ENCODE measurements at places on chromosomes 7 and 10.
A peak's percentile ranks its signal among the peaks of the same experiment; 100 is the strongest.

DNA sequence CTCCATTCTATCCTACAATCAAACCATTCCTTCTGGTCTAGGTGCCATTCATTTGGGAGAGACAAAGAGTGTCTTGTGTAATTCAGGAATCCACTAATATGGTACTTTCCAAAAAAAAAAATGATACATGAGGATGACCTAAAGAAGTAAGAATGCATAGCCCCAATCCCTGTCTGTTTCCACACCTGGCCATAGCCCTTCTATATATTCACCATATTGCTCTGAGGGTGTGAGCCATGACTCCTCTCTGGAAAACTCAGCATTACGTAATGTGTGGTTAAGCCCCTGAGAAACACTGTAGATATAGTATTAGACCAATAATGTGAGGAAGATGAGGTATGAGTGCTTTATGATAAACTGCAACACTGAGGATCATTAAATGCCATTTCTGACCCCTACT is 592.7 kb downstream of the INHBA start:
- DNase-seq: no peak

DNA sequence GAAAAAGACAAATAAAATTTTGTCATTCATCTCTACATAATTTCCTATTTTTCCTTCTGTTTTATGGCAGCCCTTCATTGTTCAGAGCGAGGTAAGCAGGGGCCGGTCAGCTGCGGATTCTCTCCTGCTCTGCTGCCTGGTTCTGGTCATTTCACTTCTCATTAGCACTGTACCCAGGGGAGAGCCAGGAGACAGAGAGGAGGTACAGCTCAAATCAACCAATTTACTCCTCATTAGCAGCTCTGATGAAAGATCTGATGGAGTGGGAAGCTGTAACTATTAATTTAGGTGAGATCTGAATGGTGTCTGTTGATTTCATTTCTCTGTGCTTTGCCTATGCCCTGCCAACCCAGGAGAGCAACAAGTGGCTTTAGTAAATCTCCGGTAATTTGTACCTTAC is 241.5 kb upstream of the PFKP start:
- DNase-seq: no peak

DNA sequence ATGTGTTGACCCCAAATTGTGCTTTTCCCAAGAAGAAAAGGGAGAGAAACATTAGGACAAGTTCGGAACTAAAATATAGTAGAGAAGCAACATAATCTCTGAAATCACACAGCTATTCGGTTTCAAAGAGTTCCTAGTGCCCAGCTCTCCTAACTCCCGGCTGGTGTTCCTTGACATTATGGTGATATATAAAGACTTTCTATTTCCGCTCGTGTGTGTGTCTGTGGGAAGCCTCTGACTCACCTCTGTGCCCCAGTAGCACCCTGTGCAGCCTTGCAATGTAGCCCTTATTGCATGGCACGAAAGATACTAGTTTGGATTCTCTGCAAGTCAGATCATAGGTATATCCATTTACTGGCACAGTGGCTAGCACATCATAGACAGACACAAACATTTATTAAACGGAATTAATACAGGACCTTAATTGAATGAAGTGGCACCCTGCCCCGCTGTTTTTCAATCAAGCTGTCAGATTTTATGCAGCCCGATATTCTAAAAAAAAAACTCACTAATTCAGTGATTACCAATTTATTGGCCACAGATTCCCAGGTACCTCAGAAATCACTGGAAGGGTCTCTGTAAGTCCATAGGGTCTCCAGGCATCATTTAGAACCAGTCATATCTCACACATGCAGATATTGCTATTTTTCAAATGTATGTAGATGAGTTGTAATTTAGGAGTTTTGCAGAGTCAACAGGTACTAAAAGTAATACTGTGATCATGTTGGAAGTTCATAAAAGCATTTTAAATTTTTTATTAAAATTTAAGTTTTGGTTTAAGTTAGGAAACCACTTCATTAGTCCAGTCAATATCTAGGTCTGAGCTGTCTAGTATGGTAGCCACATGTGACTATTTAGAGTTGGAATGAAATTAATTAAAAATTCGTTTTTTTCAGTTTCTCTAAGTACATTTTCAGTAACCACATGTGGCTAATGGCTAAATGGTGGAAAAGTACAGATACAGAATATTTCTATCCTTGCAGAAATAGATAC is 43.3 kb downstream of the SFTPD start:
- peak; percentile 11 for DNase-seq

- no peak for DNase-seq
Observed at GRCh38 chr7:24622646-24623182, 49.5 kb downstream of the PALS2 start.

- no peak for DNase-seq
Observed at GRCh38 chr10:96826438-96826837, 5.7 kb upstream of the LCOR start.

DNA sequence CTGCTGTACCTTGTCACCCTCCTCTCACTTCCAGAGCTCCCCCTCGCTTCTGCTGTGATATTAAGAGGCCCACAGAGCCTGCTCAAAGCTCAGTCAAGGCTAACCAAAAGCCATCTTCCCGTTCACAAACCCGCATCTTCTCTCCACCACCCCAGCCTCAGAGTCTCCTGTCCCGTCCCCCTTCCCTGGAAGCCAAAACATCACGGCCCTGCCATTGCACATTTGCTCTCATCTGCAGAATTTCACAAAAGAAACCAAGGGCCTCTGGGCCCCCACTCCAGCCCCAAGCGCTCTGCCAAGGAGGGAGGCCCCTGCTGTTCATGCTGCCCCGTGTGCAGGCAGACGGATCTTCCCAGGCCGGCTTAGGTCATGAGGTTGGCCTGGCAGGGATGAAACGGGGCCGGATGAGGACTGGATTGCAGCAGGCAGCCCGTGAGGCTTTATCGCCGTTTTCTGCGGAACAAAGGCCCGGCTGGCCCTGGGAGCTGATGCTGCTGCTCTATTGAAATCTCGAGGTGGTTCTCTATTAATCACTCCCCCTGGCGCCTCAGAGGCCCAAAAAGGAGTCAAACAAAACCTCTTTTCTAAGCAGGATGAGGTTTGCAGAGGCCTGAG is 31.6 kb upstream of the FOXK1 start:
- no peak for DNase-seq

GRCh38 chr10:30433730-30434272 is at the start of gene MAP3K8:
Gene MAP3K8 (plus strand): TSS chr10:30434184. CDS start chr10:30438939, 4,755 bp downstream.
- peak; percentile 83 for DNase-seq

GRCh38 chr7:22782616-22783232 is 39.9 kb downstream of the TOMM7 start:
- peak; percentile 63 for DNase-seq

- no peak for DNase-seq
Observed at GRCh38 chr10:31399631-31400030, 80.6 kb downstream of the ZEB1 start.

GRCh38 chr7:143456992-143457793 is 13.9 kb downstream of the TAS2R60 start:
- no peak for DNase-seq

- no peak for DNase-seq
Observed at GRCh38 chr7:2631946-2632732, at the start of gene TTYH3. Gene TTYH3 (plus strand): TSS chr7:2631986. CDS start chr7:2632156, 170 bp downstream.

- DNase-seq: no peak
Observed at GRCh38 chr10:107103174-107104025, 61.1 kb downstream of the SORCS1 start.

GRCh38 chr7:138797715-138798320 is at the start of the genes ATP6V0A4 and TMEM213:
Gene ATP6V0A4 (minus strand): TSS chr7:138798196. CDS start chr7:138771247, 26,949 bp downstream.
Gene TMEM213 (plus strand): TSS chr7:138797994. CDS start chr7:138798105, 111 bp downstream.
- DNase-seq: no peak

- DNase-seq: peak; percentile 78
Observed at GRCh38 chr10:71727738-71728737, 8.5 kb upstream of the C10orf105 start.

- no peak for DNase-seq
Observed at GRCh38 chr7:118330388-118330787, 105.9 kb downstream of the ANKRD7 start.

GRCh38 chr7:8982338-8982992 is 549.1 kb downstream of the NXPH1 start:
- DNase-seq: no peak

- no peak for DNase-seq
Observed at GRCh38 chr10:59108296-59108870, 68.1 kb upstream of the PHYHIPL start.

DNA sequence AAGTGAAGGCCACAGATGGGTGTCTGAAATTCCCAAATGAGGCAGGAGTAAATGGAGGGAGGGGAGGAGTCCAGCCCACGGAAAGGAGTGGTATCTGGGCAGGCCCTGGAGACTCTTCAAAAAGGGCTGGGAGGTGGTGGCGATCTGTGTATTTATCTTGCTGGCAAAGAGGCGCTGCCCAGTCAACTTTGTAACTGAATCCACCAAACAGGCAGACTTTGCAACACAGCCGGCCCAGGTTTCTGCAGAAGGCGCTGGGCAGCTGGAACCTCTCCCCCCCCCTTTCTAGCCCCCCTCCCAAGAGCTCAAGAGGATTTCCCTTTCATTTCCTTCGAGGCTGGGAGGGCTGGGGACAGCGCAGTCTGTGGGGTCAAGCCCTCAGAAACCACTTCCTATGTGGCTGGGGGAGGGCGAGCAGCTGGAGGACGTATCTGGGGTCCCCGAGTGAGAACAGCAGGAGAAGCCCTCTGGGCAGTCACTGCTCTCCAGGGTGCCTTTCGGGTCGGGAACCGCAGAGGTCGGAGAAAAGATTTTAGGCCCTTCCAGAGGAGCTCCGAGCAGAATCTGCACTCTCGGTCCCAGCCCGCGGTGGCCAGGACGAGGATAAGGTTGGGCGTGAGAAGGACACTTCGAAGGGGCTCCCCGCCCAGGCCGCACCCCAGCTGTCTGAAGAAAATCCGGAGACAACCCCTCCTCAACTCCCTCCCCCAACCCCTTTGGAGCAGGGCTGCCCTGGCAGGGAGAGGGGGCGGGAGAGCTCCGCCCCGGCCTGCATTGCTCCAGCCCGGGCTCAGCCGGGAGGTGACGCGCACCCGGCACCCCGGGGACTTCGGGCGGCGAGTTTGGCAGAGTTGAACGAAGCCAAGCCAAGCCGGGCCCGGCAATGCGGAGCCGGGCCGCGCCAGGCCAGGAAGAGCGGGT is 965 bp downstream of the ZCCHC24 start:
- DNase-seq: peak; percentile 25

GRCh38 chr10:70498970-70499835 is 20.6 kb downstream of the PALD1 start:
- DNase-seq: no peak

GRCh38 chr7:3867863-3868262 is 566.8 kb downstream of the SDK1 start:
- no peak for DNase-seq

GRCh38 chr7:8178353-8178752 is 83.6 kb downstream of the ICA1 start:
- no peak for DNase-seq

GRCh38 chr10:118163217-118163616 is 116.5 kb upstream of the RAB11FIP2 start:
- no peak for DNase-seq

DNA sequence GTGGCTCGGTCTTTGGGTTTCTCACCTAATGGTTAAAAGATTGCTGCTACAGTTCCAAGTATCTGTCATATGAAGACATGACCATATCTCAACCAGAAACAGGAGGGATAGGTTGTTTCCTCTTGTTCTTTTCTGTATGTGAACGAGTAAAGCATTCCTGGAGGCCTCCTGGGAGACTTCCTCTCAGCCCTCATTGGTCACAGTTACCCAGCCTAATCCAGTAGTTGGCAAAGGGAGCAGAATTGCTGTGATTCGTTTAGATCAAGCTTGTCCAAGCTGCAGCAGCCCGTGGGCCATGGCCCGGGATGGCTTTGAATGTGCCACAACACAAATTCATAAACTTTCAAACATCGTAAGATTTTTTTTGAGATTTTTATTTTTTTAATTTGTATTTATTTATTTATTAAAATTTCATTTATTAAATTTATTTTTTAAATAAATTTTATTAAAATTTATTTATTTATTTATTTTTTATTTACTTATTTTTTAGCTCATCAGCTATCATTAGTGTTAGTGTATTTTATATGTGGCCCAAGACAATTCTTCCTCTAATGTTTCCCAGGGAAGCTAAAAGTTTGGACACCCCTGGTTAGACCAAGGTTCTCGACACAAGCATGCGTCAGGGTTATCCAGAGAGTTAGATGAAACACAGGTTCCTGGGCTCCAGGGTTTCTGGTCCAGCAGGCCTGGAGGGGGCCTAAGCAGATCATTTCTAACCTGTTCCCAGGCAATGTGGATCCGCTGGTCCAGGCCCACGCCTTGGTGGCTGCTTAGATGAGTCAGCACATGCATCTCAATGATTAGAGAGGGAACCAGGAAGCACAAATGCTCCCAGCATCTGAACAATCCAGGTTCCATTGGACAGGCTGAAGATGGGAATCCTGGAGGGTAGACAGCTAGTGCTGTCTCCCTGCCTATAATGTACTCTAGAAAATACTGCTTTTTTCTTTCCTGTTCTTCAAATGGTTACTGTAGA is 25.6 kb downstream of the CDC123 start:
- no peak for DNase-seq

- DNase-seq: no peak
Observed at GRCh38 chr7:105399043-105399725, 10.5 kb upstream of the SRPK2 start.

DNA sequence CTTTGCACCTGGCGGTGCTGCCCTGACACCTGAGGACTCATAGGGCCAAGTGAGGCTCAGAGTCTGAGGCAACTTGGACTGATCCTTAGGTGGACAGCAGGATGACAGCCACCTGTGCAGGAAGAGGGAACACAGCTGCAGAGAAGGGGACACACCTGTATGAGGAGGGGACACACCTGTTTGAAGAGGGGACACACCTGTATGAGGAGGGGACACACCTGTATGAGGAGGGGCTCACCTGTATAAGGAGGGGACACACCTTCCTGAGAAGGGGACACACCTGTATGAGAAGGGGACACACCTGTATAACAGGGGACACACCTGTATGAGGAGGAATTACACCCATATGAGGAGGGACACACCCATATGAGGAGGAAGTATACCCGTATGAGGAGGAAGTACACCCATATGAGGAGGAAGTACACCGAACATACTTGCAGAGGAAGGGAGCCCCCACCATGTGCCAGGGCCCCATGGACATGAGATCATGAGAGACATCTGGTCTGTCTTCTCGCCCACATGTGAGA is 285.9 kb downstream of the ADARB2 start:
- DNase-seq: no peak

GRCh38 chr7:116546054-116546453 is 21.2 kb downstream of the CAV1 start:
- DNase-seq: no peak

DNA sequence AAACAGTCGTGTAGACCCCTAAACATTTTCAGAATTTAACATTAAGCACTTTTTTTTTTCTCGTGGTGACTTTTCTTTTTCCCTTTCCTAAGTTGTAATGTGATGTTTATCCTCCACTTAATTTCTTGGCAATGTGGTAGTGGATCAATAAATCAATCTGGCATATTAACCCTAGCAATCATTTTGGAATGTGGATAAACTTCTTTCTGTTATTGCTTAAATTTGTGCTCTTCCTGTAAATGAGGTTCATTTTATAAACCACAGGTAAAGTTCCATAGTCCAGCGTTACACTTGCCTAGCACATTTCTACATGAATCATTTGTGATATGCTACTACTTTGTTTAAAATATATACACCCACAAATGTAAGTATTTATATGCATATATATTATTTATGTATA is 247.4 kb upstream of the ETV1 start:
- DNase-seq: no peak

Data from CD4-positive, alpha-beta T cell treated with Interleukin-15 for 4 hours (primary cell).